ENCODE measurements at places on chromosomes 13 and 19.

- DNase-seq: no peak
Observed at GRCh38 chr13:80116107-80116506, 224.8 kb downstream of the SPRY2 start.

DNA sequence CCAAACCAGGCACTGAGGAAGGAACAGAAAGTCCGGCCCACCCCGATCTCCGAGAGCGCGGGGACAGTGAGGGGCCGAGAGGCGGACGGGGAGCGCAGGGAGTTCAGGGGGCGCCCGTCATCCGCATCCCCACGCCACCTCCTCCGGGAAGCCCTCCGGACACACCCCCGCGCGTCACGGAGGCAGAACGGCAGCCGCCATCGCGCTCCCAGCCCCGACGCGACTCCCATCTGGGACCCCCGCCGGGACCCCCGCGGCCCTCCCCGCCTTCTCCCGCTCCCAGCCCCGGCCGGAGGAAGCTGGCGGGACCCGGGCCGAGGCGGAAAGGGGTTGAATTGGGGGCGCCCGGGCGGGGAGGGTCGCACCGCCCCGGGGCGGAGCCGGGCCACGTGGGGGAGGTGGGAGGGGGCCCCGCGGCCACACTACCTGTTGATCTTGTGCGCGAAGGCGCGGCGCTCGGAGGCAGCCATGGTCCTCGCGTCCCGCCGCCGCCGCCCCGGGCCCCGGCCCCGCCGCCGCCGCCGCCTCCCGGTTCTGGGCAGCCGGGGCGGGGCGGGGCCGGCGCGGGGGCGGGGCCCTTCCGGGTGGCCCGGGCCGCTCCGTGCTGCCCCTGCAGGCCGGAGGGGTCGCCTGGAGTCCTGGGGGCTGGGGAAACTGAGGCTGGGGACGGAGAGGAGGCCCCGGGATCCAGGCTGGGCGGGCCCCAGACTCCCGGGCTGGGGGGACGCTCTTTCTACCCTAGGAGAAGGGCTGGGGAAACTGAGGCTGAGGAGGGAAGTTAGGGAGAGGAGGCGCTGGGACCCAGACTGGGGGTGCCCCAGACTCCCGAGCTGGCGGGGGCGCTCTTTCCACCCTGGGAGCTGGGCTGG is at the start of gene DOCK6:
Gene DOCK6 (minus strand): TSS at position 554 of the 869 bp plus-strand sequence. CDS start 84 bp downstream, at position 470.
- DNase-seq: no peak

GRCh38 chr13:73040968-73041596 is 17.7 kb upstream of the KLF5 start:
- DNase-seq: no peak

GRCh38 chr13:26976313-26976712 is 195.3 kb downstream of the USP12 start:
- DNase-seq: no peak

GRCh38 chr13:94550062-94550738 is 45.8 kb downstream of the TGDS start:
- DNase-seq: no peak

GRCh38 chr13:42361701-42362100 is 89.7 kb downstream of the AKAP11 start:
- no peak for DNase-seq

- DNase-seq: no peak
Observed at GRCh38 chr13:45300190-45300985, 40.6 kb downstream of the TPT1 start.

DNA sequence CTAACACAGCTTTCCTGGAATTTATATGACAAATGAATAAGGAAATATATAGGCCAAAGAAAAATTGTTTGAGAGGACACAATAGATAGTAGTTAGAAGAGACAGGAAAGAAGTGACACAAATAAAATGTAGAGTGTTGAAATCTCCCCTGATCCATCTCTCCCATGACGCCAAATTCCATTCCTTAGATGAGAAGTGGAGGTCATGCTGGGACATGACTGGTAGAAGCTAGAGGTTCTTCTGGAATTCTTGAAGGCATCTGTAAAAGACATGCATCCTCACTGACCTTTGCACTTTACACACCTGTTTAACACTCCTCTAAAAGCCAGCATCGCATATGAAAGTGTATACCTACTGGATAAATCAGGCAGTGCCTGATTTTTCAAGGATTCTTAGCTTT is 67.8 kb downstream of the DGKH start:
- no peak for DNase-seq

GRCh38 chr19:2195914-2196313 is 32.2 kb downstream of the DOT1L start:
- no peak for DNase-seq

GRCh38 chr19:39539165-39539517 is 820 bp downstream of the EID2 start:
- DNase-seq: no peak

GRCh38 chr19:18674616-18675015 is 8.9 kb upstream of the CRTC1 start:
- no peak for DNase-seq

- no peak for DNase-seq
Observed at GRCh38 chr19:48064509-48064908, 20.6 kb upstream of the CABP5 start.

DNA sequence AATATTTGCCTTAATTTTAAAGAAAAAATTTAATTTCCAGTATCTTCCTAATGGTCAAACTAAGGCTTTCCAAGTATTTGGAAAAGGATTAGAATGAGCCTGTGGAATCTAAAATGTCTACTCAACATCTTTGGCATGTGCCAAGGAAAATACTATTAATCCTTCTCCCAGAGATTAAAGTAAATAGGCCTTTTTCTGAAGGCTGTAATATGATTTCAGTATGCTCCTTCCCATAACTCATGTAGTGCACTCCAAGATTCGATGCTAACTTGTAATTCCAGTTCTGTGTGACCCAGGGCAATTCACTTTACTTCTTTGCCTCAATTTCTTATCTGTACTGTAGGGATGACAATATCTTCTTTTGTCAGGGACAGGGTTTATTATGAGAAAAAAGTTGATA is 196.9 kb downstream of the ZIC5 start:
- no peak for DNase-seq

GRCh38 chr13:28501547-28501946 is 6.6 kb upstream of the FLT1 start:
- no peak for DNase-seq

- no peak for DNase-seq
Observed at GRCh38 chr19:19948800-19949199, 48.1 kb downstream of the ZNF93 start.

- no peak for DNase-seq
Observed at GRCh38 chr13:103876571-103876970, 810.4 kb upstream of the SLC10A2 start.

DNA sequence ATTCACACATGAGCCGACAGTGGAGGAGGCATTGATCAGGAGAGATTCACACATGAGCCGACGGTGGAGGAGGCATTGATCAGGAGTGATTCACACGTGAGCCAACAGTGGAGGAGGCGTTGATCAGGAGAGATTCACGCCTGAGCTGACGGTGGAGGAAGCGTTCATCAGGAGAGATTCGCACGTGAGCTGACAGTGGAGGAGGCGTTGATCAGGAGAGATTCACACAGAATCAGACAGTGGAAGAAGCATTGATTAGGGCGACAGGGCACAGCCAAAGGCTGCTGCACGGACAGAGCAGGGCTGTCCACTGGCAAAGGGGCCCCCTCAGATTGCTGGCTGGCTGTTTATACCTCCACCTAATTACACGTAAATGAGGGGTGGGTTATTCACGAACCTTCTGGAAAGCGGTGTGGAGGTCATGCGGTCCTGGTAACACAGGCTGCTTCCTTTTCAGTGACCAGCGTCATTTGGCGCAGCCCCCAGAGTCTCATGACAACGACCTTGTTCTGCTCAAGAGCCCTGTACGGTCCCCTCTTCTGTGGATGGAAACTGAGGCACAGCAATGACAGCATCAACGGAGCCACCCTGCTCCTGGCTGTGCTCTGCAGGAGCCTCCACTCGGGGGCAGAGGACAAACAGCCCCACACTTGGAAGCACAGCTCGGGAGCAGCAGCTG is 50.6 kb upstream of the GAS6 start:
- no peak for DNase-seq

GRCh38 chr13:98476538-98476966 is 100.4 kb downstream of the STK24 start:
- DNase-seq: peak; percentile 90

- DNase-seq: no peak
Observed at GRCh38 chr13:85724546-85725432, 74.4 kb downstream of the SLITRK6 start.

- DNase-seq: no peak
Observed at GRCh38 chr13:30584051-30584731, 33.5 kb upstream of the USPL1 start.

DNA sequence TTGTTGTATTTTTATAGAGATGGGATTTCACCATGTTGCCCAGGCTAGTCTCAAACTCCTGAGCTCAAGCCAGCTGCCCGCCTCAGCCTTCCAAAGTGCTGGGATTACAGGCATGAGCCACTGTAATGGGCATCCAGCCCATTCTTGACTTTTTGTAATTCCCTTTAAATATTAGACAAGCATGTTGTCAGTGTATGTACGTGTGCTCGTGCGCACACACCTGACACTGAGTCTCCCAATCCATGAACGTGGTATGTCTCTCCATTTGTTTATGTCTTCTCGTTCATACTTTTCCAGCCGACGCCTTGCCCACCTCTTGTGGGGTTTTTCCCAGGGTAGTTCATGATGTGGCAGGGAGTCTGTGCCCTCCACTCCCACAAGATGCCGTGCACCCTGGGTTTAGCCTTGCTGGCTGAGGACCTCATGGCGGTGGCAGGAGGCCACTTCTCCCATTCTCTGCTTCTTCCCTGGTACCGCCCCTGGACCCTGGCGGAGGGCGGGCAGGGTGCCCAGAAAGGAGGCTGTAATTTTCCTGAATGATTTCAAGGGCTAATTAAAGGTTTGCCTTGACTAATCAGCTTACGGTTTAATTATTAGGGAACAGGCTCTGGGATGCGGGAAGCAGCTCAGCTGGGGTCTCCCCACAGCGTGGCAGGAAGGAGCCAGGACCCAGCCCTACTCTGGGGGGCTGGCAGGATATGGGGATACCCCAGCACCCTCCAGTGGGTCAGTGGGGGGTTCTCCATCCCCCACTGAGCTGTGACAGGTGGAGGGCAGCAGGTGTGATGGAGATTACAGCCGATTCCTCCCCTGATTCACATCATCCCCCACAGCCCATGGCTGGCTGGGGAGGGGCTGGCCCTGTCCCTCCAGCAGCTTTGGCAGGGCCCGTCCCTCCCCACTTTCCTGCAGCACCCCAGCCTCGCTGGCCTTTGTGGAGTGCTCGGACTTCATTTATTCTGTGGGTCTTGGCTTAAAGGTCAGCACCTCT is 12.9 kb downstream of the PAK4 start:
- no peak for DNase-seq

GRCh38 chr19:4429256-4429655 is 26.8 kb downstream of the CHAF1A start:
- DNase-seq: no peak

DNA sequence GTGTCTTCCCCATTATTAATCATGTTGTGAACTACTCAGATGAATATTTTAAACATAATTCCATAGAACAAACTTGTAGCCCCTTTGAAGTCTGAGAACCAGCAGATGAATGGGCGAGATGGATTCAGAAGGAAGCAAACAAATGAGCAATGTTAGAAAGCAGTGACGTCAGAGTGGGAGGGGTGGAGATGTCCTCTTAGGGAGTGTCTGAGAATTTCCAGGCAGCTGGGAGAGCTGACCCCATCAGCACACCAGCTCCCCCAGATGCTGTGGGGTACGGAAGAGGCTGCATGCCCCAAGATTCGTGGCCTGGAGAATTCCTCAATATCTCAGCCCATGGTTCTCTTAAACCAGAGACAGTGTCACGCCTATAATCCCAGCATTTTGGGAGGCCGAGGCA is 68.6 kb downstream of the DPF1 start:
- DNase-seq: no peak
